Thyroid gland (tissue), 4 donors: ENCODE measurements at places on chromosomes 4 and X. TPM values are rescaled to one million over a fixed set of nuclear protein-coding genes. Genes with fewer than 3 reads are reported as not detected.

Gene CORIN
- total RNA-seq = 0.11 TPM

Gene FGFBP1
- 2.3 TPM for total RNA-seq

DNA sequence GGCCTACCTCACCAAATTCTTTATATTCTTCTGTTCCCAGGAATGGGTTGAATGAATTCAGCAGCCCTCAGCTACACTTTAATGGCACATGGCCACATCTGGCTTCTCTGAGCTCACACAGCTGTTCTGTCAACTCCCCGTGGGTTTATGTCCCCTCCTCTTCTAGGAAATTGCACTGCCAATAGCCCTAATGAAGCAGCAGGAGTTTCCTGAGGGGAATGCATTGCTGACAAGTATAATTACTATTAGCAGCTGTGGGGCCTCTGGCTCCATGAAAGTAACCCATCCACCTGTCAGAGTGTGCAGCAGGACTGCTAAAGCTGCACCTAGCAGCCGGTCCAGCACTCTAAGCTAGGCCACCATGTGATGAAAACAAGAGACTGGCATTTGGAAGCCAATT, 50.3 kb downstream of the FTHL17 start:
- no peaks in the 10 kb centered on the region for H3K36me3 ChIP-seq
- DNase-seq = no peak
- no peaks in the 10 kb centered on the region for H3K27me3 ChIP-seq
- H3K27ac ChIP-seq = no peak overlapping the region
- no peaks in the 10 kb centered on the region for H3K4me1 ChIP-seq

DNA sequence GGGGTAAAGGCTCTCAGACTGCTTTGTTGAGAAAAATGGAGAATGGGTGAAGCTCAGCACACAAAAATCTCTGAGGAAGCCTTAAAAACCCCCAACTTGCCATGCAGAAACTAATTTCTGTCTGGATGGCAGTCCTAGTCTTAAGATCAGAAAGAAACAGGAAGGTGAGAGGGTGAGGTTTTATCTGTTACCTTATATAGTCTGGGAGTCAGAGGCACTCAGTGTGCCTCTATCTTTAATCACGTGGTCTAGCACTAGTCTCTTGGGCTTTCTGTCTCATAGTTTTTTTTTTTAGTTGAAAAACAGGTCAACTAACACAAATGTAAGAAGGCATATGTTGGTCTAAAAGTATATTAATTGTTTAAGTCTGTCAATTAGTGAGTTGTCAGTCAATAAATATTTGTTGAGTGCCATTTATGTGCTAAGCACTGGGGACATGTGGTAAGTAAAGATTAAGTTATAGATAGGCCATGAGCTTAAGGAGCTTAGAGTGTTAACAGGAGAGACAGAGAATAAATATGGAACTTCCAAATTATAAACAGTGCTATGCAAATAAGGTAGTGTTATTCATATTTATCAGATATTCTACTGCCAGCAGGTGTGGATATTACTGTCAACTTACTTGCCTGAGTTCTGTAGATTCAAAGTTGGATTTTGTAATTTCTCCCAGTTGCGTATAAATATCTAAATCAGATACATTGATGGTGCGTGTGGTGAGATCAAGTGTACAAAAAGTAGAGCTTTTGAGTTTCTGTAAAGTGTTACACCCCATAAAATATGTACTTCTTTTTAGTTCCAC, 7.0 kb downstream of the CYBB start:
- no peaks in the 10 kb centered on the region for H3K4me1 ChIP-seq
- no peaks in the 10 kb centered on the region for H3K27me3 ChIP-seq
- H3K27ac ChIP-seq = no peak overlapping the region
- no peak overlapping the region for H3K4me3 ChIP-seq

GRCh38 chrX:356385-357034, 30.2 kb downstream of the PPP2R3B start:
- H3K27ac ChIP-seq = no peak overlapping the region
- H3K4me3 ChIP-seq = no peak overlapping the region
- no peak for DNase-seq
- H3K4me1 ChIP-seq = no peaks in the 10 kb centered on the region

DNA sequence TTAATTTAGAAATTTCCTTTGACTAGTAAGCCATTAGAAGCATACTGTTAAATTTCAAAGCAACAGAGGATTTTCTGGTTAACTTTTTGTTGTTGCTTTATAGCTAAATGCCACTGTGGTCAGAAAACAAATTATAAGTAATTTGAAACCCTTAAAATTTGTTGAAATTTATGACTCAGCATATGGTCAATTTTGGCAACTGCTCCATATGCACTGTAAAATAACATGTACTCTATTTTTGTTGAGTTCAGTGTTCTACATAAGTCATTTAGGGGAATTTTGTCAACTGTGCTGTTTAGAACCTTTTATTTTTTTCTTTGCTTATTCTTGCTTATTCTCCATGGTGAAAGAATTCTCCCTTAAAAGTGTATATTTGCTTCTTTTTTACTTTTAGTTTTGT, 28.6 kb downstream of the SCLT1 start:
- no peak overlapping the region for H3K4me3 ChIP-seq
- no peaks in the 10 kb centered on the region for H3K4me1 ChIP-seq
- H3K27ac ChIP-seq = no peak overlapping the region
- H3K27me3 ChIP-seq = no peaks in the 10 kb centered on the region
- H3K36me3 ChIP-seq = no peaks in the 10 kb centered on the region

DNA sequence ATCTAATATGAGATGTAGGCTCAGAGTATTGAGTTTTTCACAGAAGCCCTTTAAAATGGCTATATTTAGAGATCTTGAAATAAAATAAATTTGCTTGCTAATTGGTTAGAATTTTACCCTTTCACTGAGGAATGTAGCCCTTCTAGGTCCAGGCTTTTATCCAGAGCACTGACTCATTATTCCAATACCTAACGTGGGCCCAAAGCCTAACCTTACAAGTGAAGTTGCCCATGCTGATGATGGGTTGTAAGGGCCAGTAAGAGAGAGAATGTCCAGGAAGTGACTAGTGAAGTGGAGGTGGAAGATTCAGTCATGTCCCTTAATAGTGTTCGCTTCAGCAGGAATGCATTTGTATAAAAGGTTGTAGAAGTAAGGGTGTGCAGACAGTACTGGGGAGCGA, 155.9 kb downstream of the STIM2 start:
- H3K27me3 ChIP-seq = no peaks in the 10 kb centered on the region
- no peak overlapping the region for H3K27ac ChIP-seq
- H3K4me3 ChIP-seq = no peak overlapping the region
- DNase-seq = no peak
- no peaks in the 10 kb centered on the region for H3K4me1 ChIP-seq
